ENCODE measurements at places on chromosomes 7 and 10.

DNA sequence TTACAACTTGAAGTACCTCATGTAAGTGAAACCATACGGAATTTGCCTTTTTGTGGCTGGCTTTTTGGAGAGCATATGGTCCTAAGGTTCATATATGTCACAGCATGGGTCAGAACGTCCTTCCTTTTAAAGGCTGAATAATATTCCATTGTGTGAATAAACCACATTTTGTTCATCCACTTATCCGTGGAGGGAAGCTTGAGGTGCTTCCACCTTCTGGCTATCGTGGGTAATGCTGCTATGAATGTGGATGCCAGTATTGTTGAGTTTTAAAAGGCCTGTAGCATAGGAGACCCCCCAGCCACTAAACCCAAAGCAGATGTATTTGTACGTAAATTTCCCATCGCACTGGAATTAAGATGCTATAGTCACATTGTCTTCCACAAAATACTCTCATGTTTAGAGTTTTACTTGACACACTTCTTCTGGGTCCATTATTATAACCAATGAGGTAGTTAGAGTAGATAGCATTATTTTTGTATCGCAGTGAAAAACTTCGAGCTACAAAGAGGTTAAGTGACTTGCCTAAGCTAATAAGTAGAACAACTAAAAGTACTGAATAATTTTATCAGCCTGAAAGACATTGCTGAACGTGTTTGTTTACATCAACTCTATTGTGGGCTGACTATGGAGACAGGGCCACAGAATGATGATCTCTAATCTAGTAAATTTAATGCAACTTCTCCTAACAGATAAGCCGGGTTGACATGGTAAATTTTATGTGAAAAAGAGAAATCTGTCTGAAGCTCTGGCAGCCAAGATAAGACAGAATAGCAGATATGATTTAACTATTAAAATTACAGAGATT, 183.0 kb upstream of the CTBP2 start:
- DNase-seq: no peak

DNA sequence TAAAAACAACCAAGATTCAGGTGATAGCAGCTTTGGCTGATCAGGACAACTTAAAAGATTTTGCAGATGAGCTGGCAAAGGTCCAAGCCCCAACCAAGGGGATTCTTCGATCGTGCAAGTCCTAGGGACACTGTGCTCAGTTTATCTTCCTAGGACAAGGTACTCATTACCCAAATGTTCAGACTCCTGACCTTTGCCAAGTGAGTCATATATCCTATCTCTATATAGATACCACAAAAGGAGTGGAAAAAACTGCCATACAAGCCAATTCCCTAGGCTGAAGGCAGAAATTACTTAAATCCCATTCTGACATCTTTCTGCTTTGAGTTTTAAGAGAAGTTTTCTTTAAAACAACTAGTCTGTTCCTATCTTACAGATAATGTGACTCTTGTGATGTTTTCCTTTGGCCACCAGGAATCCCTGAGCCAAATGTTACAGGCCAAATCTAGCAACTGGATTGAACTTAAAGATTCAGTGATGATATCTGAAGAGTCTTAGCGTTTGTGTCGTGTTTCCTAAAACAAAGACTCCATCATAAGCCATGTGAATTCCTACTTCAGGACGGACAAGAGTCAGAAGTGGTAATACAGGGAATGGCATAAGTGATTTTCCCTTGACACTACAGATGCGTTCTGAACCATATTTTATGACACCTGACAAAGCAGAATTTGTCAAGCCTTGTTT, 142.6 kb upstream of the ASAH2 start:
- DNase-seq: no peak

- DNase-seq: no peak
Measured at GRCh38 chr10:90856964-90857634, 740 bp downstream of the HTR7 start.

DNA sequence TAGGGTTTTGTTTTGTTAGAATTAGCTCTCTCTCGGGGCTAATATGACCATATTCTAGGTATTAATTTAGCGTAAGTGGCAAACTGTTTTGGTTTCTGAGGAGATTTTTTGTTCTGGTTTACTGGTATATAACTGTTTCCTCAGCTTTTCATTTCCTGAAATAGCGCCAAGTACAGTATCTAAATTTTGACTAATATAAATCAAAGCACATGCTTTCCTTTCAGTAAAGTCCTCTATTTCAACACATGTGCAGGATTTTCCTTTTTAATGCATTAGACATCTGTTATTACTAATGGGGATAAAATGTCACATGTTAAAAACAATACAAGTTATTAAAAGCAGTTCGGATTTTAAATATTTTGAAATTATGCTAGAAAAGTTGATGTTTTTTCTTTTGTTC, 11.3 kb downstream of the FERD3L start:
- no peak for DNase-seq

GRCh38 chr10:16689227-16689626, 128.0 kb downstream of the RSU1 start:
- no peak for DNase-seq

DNA sequence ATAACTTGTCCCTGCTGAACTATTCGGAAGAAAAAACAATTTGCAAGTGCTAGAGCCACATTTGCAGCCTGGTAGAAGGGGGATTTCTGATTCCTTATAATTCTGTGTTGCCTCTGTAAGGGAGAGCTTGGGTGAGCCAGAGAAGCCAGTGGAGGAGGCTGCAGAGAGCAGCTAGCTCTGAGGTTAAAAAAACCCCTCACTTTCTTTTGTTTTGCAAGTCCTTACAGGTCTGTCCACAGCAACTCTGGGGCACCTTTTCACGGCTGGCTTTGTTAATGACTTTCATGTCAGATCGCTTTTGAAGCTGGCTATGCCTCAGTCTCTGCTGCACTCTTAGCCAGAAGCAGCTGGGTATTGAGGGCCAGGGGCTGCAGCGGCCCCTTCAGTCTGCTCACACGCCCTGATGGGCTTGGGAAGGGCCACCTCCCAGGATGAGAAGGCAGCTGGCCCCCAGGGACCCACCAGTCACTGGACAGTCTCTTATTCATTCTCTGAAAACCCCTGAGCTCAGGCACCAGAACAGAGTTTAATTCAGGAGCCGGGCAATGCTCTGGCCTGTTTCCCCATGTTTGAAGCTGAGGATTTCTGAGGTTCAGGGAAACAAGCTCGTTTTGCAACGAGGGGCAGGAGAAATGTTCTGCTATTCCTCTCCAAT, 30.9 kb downstream of the TRIM8 start:
- DNase-seq: peak; percentile 54

GRCh38 chr7:149282331-149282655, 20.3 kb downstream of the ZNF783 start:
- no peak for DNase-seq

DNA sequence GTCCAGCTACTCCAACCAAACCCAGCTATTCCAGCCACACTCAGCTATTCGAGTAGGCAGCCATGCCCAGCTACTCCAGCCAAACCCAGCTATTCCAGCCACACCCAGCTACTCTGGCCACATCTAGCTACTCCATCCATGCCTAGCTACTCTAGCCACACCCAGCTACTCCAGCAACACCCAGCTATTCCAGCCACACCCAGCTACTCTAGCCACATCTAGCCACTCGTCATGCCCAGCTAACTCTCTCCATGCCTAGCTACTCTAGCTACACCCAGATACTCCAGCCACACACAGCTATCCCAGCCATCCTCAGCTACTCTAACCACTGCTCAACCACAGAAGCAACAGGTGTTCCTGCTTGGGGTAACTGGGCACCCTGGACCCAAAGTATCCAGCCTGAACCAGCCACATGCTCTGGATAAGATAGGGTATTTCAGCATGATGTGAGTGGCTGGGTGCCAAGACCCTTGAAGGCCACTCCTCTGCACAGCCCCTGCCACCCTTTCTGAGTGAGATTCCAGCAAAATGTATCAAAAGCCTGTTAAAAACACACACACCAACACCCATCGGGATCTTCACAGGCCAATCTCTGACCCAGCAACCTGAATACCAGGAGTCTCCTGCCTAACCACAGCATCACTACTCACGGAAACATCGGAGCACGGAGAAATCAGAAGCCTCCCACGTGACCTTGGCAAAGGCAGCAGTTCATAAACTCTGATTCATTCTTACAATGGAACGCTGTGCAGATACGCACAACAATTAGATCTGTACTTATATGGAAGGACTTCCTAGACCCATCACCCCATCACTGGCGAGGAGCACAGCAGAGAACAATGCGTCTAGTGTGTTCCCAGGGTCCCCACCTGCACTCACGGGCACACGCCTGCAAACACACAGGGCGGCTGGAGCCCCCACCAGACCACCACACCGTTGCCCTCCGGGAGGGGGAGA, 51.8 kb upstream of the DNAAF5 start:
- DNase-seq: peak; percentile 45

DNA sequence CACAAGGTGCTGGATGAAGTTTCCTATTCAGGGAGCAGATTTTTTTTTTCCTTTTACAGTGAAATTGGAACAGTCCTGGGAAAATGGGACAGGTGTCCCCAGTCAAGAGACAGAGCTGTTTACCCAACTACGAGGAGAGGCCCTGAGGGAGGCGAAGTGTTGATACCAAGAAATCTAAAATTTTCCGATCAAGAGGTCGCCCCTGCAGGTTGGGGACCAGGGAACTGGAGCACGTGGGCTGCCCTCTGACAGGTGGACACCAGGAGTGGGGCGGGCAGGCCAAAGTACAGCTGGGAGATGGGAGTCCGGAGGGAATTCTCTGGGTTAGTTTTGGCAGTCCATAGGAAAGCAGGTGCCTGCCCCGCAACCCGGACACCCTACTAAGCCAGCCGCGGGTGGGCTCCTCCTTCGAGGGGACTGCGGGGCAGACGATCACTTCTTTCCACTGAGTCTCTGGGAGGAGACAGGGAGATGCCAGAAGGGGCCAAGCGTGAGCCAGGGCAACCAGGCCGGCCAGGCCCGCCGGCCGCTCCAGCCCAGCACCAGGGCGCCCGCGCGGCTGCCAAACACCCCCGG, 965 bp upstream of the CAMK1D start:
- peak; percentile 60 for DNase-seq

GRCh38 chr10:24953675-24954074, 1.3 kb upstream of the PRTFDC1 start:
- no peak for DNase-seq

DNA sequence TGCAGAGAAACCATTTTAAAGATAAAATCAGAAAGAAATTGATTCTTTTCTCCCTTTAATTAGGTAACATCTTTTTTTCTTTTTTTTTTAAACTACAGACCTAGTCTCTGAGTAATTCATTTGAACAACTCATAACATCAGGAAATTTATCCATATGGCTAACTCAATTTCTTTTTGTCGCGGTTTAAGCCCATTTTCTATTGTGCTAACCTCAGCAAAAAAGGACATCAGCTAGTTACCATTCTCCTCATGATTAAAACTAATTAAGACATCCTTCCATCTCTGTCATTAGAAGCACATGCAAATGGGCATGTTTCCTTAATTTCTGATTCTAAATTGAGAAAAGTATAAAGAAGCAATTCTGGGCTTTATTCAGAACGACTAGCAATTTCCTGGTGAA, 57.8 kb downstream of the ANK3 start:
- DNase-seq: no peak

DNA sequence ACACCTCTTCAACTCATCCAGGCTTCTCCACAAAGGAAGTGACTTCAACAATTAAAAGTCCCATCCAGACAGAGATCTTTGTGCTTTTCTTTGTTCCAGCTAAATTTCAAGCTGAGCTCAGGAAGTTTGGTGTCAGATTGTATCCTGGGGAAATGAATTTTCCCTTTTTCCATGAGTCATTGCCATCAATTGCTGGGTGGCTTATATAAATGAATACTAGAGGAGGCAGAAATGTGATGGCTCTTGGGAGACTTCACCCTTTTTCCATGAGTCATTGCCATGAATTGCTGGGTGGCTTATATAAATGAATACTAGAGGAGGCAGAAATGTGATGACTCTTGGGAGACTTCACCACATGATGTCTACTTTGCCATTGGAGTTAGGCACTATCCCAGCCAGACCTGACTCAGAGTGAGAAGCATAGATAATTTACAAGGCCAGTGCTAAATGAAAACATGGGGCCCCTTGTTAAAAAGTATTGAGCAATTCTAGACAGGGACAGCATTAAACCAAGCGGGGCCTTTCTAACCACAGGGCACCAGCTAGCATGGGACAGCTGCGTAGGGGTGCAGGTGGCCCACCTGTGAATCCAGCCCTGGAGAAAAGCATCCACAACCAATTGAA, 339.2 kb upstream of the PODXL start:
- DNase-seq: no peak

Measured in sciatic nerve (tissue), 2 donors.